Nephron progenitor cell (in vitro differentiated cells): ENCODE measurements at places on chromosomes 2 and 18.
A peak's percentile ranks its signal among the peaks of the same experiment; 100 is the strongest.

DNA sequence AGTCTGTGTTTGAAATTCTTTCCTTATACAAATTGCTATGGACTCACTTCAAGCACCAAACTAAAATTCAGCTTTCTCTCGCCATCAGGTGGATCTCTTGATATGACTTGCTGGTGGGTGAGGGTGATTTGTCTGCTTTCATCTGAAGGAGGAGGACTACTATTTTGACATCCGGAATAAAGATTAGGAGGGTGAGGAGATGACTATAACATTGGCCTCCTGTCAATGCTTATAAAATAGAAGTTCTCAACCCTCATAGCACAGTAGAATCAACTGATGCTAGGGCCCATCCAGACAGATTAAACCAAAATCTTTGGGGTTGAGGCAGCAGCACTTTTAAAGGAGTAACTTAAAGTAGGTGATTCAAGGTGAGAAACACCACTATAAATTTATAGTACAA is 120.4 kb upstream of the DNAJC10 start:
- no peak for DNase-seq

- DNase-seq: no peak
Measured at GRCh38 chr2:21787941-21788340, 664.2 kb downstream of the TDRD15 start.

DNA sequence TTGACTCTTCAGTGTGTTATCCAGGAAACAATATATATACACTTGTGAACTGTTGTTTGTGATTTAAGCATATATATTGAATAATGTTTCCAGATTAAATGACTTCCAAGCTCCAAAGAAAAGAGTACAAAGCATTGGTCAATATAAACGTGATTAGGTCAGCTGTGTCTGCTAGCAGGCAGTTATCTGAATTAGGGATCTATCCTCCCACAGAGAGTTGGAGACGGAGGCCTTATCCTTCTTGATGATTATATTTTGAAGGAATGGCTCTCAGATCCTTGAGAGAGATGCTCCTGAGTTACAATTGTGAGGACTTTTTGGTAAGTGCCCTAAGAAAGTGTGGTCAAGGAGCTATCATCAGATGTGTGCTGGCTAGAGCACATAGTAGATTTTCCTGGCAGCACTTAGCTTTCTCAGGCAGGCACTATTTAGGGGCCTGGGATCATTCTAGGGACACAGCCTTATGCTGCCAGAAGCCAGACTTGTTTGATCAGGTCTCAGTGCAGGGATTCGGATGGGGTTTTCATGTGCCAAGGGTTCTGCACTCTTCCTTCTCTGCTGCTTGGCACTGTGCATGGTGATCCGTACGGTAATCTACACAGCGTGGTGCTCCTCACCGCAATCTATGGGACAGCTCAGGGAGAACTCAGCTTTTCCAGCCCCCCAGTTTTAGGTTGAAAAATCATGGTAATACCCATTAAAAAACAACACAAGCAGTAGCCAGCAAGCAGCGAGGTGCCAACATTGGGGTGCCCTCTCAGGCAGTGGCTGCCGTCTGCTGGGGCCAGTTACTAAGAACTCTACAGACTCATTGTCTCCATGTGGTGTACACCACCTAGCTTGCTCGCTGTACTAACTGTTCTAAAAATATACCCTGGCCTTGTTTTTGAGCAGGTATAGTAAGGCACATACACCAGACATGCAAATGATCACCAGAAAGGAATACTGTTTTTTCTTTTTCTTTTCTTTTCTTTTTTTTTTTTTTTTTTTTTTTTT is 8.0 kb upstream of the ZDBF2 start:
- DNase-seq: no peak

DNA sequence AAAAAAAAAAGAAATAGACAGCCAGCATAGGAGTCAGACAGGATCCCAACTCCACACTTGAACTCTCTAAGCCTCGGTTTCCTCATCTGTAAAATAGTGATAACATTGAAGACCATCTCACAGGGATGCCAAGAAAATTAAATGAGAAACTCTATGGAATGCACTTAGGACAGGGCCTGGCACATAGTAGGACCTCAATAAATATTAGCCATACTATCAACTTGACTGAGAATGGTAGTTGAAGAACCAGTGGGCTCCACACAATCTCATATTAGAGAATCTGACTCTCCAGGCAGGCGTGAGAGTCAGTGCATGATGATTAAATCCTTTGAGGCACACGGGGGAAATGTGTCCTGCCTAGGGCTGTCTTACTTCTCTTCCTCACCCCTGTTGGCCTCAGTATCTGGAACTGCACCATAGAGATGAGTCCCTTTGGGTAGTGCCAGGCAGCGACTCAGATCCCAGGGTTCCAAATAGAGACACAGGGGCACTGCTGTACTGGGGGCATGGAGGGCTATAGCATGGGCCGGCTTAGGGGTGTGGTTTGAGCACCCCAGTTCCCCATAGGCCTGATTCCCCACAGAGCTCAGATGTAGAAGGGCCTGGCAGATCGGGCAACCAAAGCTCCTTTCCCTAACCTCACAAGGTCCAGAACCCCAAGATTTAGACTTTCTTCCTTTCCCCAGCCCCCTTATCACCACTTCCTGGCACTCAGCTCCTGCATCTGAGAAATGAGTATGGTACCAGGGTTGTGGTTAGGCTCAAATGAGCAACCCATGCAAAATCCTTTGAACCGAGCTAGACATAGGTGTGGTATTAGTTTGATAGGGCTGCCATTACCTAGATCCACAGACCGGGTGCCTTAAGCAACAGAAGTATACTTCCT is 51.3 kb upstream of the CAB39 start:
- DNase-seq: no peak

- peak; percentile 43 for DNase-seq
Measured at GRCh38 chr18:57352271-57352701, at the start of gene ST8SIA3. Gene ST8SIA3, plus strand, starts transcription at chr18:57352557. Its CDS starts 290 bp downstream, at chr18:57352847.

DNA sequence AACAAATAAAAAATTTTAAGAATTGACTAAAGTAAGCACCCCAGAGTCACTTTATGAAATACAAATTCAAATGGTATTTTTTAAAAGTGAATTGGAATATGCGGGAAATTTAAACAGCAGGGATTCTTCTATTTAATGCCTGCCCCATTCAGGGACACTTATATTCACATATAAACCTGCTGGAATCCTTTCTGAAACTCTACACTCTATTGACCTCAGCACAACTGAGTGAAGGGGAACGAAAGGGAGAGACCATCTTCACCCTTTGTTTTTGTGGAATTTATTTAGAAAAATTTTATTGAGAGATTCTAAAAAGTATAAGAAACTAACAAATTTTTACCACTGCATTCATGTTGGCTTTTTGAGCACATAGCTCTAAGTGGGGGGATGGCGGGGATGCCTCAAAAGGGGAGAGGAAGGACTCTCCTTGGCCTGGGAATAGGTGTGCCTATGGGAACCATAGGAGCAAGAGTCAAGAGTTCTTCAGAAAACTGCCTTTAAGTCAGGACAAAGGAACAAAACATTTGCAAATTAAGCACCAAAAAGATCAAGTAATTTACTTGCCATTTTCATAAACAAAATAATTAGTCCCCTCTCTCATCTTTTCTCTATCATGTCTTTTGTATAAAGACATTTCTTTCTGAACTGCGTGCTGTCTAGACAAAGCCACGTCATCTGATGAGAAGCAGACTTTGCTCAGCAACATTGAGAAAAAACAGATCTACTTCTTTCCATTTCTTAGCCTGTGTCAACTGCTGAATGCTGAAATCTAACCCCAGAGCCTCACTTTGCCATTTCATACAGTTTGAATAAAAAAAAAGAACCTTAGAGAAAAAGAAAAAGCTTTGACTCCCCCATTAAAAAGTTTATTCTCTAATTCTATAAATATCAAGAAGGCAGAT is 21.6 kb upstream of the FLACC1 start:
- no peak for DNase-seq

GRCh38 chr2:6113786-6114185 is 421.6 kb downstream of the SOX11 start:
- no peak for DNase-seq

DNA sequence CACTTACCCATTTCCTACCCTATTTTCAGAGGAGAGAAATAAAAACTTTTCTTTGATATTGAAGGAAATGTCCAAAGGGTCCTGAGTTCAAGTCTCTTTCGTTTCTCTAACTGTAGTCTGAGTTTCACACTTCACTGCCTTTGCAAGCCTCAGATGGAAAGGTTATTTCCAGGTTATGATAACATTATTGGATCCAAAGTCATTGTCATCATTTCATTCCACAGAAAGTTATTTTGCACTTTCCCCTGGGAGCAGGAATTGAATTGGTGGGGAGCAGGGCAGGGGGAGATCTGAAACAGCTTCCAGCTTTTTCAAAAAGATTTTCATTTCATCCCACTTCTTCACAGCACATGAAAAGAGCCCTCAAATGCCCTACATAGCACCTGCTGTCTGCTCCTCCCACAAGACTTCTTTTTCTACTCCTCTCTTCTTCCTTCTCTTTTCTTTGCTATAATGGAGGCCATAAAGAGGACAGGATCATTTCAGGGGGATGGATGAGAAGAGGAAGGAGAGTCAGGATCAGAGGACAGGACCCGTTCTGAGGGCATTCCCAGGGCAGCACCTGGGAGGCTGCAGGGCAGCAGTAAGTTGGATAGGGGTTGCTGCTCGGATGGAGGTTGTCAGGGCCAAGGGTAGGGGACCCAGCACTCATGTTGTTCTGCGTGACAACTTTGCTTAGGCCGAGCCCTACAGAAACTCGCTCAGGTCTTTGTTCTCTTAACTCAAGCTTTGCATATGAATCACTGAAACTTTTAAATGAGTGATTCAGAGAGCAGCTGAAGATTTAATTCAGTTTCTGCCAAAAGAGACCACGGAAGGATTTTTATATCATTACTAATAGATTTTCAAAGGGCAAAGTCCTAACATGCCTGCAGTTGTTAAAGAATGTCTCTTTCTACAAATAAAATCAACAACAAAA is 11.4 kb upstream of the GALNT5 start:
- DNase-seq: no peak

GRCh38 chr2:190973726-190974628 is 40.0 kb downstream of the STAT1 start:
- no peak for DNase-seq

DNA sequence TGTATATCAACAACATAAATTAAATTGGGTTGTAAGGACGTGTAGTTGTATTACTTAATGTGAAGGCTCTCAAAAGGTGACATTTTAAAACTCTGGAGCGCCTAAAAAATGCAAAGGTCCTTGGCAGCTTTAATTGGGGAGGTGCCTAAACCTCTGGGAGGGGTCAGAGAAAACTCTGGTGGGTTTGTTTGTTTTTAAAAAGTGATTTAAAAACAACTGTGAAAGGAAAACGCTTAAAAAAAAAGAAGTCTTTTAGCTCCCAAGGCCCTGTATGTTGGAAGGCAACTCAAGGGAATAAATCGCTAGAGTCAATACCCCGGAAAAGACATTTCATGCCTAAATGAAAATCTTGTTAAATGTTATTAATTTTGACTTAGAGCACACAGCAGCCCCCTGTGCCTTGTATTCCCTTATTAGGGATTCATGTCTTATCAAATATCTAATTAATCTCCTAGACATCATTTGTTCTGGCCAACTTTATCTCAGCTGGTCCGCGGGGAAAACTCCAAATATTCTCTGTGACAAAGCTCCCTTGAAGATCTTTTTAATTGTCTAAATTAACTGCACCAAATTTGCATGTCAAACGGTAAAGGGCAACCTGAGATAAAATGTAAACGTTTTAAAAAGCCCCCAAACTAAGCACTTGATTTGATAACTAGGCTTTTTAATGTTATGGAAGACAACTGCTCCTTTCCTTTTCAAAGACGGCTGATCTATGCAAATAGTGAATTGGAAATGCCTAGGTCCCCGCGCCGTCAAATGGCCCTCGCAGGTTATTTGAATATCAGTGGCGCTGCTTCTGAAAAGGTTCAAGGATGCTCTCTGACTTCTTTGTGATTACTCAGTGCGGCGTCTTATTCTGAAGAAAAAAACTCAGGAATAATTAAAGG is 4.2 kb downstream of the SP9 start:
- DNase-seq: peak; percentile 23

DNA sequence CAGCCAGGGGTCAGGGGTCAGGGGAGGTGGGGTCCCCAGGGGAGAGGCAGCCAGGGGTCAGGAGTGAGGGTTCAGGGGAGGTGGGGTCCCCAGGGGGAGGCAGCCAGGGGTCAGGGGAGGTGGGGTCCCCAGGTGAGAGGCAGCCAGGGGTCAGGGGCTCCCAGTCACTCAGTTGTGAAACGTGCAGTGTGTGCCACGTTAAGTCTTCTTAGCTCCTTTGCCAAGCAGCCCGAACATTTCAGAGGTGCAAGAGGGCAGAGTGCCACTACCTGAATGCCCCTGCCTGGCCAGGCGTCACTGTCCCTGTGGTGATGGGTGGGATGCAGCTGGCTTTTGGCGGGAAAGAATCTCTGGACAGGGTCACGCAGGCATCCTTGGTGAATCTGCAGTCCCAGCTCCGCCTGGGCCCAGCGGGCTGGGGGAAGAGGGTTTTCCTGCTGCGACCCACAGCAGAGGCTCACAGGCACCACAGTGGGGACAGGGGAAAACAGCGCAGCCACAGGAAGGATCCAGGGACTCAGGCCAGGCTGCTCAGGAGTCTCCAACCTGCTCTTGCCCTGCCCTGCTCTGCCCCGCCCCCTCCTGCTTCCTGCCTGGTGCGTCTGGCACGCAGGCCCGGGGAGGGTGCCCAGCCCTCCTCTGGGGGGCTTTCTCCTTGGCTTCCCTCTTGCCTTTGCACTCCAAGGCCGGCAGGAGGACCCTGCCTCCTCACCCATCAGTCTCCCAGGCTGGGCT is 188.3 kb downstream of the TWIST2 start:
- no peak for DNase-seq

DNA sequence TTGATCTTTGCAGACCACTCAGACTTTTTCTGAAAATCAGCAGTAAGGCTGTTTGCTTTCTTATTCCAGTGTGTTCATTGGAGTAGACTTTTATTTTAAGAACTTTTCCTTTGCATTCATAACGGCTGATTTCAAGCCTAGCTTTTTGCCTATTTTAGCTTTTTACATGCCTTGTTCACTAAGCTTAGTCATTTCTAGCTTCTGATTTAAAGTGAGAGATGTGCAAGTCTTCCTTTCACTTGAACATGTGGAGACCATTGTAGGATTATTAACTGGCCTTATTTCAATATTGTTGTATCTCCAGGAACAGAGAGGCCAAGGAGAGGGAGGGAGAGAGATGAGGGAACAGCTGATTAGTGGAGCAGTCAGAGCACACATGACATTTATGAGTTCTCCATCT is 32.1 kb downstream of the RNMT start:
- no peak for DNase-seq

- DNase-seq: no peak
Measured at GRCh38 chr18:54991981-54992380, 32.7 kb upstream of the CCDC68 start.
